Stimulated activated CD8-positive, alpha-beta memory T cell treated with anti-CD3 and anti-CD28 coated beads, Interleukin-2, amount 100 ng/mL, for 1 hour (primary cell): ENCODE measurements at places on chromosomes 7 and 10.

DNA sequence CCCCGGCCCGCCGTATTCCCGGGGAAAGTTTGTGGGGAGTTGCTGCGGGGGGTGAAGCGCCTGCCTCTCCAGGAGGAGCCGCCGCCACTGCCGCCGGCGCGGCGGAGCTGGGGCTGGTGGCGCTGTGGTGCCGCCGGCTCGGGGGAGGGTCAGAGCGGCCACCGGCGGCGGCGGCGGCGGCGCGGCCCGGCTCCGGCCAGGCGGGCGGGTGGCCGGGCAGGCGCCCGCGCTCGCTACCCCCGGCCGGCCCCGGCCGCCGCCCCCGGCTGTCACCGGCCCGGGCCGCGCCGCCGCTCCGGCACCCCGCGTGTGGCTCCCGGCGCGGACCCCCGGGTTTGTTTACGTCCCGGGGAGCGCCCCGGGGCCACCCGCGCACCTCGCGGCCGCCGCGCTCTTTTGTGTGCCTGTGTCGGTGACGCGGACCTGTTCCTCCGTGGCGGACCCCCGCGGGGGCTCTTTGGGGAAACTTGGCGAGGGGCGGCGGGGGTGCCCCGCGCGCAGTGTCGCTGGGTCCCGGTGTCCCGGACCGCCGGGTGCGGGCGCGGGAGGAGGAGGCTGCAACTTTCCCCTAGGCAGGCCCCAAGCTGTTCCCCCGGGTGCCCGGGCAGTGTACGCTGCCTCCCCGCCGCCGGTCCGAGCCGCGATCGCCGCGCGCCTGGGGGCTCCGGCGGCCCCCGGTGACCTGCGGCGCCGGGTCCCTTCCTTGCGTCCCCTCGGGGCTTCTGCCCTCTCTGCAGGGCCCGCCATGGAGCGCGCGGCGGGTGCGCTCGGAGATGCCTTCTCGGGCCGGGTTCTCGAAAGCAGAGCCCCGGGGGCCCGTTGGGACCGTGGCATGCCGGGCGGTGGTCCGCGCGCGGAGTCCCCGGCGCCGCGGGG, 593 bp upstream of the CUX1 start:
- DNase-seq: no peak

- no peak for DNase-seq
Measured at GRCh38 chr7:121083138-121083789, 94.8 kb downstream of the CPED1 start.

DNA sequence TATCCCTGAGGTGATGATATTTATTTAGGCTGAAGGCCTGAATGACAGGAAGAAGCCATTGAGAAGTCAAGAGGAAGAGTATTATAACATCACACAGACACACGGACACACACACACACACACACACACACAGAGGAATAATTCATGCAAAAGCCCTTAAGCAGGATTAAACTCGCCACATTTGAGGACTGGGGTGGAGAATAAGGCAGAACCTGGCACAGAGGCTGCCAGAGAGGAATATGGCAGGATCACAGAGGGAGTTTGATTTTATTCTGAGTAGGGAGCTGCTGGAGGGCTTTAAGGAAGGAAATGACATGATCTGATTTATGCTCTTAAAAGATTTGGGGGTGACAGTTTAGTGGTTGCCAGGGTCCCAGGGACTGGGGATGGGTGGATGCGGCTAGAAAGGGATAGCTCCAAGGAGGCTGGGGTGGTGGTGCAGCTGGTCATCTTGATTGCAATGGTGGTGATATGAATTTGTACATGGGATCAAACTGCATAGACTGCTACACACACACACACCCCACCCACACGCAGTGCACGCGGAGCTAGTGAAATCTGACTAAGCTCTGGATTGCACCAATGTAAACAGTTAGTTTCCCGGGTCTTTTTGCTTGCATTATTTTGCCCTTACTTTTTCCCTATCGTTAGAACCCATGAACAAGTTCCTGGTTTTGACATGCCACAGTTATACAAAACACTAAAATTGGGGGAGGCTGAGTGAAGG, 11.2 kb downstream of the SMURF1 start:
- no peak for DNase-seq

DNA sequence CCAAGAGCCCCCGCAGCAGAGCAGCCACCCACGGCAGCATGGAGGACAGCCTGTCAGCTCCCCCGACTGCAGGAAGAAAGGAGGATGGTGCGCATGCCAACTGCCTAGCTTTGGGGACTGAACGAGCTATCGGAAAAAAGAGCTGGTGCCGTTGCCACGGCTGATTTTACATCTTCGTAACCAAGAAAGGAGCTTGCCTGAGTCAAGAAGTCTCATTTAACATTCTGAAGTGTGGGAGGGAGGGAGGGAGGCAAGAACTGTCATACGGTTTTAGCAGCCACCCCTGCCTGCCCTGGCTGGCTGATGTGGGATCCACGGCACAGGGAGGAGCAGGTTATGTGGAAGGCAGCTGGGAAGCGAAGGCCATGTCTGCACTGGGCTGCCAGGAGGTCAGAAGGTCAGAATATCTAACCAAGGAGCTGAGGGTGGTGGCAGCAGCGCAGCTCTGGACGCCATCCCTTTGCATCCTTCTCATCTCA, 74.7 kb upstream of the CAMK2B start:
- DNase-seq: no peak

- DNase-seq: no peak
Measured at GRCh38 chr10:71831646-71832552, 19.2 kb downstream of the PSAP start.
